Aorta (tissue), 5 donors: ENCODE measurements at places on chromosomes 5 and 9. TPM values are rescaled to one million over a fixed set of nuclear protein-coding genes. Genes with fewer than 3 reads are reported as not detected.
A peak's percentile ranks its signal among the peaks of the same experiment; 100 is the strongest.

- H3K27ac ChIP-seq, result no peak overlapping the region
- no peaks in the 10 kb centered on the region for H3K4me1 ChIP-seq
- H3K4me3 ChIP-seq, result no peak overlapping the region
- DNase-seq, result peak; percentile 82
- H3K36me3 ChIP-seq, result no peaks in the 10 kb centered on the region
- H3K27me3 ChIP-seq, result no peaks in the 10 kb centered on the region
These were observed 7.5 kb downstream of the NHP2 start for GRCh38 chr5:178145965-178146820.

- H3K27ac ChIP-seq, result no peak overlapping the region
- no peak overlapping the region for H3K4me3 ChIP-seq
- no peaks in the 10 kb centered on the region for H3K36me3 ChIP-seq
- H3K27me3 ChIP-seq, result no peaks in the 10 kb centered on the region
These were observed 3.4 kb upstream of the F12 start for GRCh38 chr5:177412603-177413233.

DNA sequence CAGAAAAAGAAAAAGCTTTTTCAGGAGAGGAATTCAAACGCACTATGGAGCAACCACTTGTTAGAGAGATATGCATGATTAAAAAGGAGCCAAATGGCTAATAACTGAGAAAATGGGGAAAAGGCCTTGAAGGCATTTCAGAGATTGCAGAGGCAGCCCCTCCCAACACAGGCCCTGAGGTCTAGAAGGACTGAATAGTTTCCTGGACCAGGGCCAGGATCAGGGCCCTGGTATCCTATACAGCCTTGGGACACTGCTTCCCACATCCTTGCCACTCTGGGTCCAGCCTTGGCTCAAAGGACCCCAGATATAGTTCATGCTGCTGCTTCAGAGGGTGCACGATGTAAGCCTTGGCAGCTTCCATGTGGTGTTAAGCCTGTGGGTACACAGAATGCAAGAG, 20.7 kb upstream of the FEM1C start:
- DNase-seq, result no peak
- no peak overlapping the region for H3K27ac ChIP-seq
- H3K36me3 ChIP-seq, result no peaks in the 10 kb centered on the region
- H3K27me3 ChIP-seq, result peaks cover 2% of the 10 kb centered on the region
- no peaks in the 10 kb centered on the region for H3K4me1 ChIP-seq

GRCh38 chr5:139443831-139444453, 4.6 kb upstream of the DNAJC18 start:
- no peaks in the 10 kb centered on the region for H3K27me3 ChIP-seq
- no peak overlapping the region for H3K27ac ChIP-seq
- H3K4me3 ChIP-seq, result no peak overlapping the region
- no peaks in the 10 kb centered on the region for H3K36me3 ChIP-seq
- H3K4me1 ChIP-seq, result no peaks in the 10 kb centered on the region

DNA sequence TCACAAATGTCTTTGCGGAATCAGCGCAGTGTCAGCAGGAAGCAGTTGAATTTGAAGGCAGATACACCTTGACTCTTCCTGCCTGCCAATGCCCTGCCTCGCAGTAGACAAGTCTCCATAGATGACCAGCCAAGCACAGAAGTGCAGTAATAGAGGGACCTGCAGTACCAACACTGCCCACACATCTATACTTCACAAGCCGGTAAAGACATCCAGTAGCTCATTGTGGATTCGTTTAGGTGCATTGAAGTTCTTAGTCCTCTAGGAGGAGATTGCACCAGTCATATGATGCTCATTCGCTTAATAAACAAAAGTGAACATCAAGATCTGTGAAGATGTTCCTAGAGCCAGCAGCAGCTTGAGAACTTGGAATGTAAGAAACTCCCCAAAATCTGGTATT, 7.1 kb upstream of the IFNA2 start:
- H3K36me3 ChIP-seq, result no peaks in the 10 kb centered on the region
- H3K4me1 ChIP-seq, result no peaks in the 10 kb centered on the region
- no peak for DNase-seq
- no peak overlapping the region for H3K27ac ChIP-seq

Gene TPRN
- 5.9 TPM for total RNA-seq
